ENCODE measurements at places on chromosomes 13 and 19.

DNA sequence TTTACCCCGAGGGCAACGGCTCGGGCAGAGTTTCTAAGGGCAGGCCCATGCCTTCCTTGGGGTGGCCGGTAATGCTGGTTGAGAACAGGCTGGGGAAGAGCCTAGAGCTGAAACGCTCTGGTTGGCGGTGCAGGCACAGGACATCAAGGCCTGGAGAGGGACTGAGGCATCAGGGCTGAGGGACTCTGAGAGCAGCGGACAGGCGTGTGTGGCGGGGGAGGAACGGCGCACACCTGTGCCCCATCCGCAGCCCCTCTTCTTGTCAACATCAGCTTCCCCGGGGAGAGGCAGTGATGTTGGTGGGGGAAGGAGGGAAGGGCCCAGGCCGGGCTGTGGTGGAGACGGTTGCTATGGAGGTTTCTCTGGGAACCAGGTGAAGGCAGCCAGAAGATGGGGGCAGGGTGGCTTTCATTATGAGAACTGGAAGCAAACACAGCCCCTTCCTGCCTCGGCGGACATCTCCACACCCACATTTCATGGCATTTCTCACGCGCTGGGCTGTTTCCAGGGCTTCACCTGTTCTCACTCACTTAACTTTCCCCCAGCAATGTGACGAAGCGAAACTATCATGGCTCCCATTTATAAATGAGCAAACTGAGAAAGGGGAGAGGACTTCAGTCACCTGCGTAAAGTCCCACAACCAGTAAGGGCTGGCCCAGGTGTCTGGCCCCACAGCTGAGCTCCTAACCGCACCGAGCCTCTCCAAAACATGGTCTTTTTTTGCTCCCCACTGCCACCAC lies 8.2 kb upstream of the ATF5 start:
- DNase-seq: no peak

- DNase-seq: peak; percentile 84
Observed at GRCh38 chr19:49506575-49507105, 5.8 kb upstream of the FCGRT start.

DNA sequence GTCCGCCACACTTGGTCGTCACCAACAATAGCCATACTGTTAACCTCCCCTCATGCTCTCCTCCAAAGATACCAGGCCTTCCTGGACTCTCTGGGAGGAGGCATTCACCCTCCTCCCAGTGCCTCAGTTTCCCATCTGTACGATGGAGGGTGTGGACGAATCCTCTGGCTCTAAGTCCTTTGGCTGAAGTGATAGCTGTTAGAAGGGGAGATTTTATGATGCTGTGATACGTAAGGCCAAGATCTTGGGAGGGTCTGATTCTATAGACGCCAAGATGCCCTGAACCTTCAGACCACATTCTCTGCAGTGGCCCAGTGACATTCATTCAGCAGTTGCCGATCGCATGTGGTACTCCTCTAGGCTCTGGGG lies 14.8 kb upstream of the NOP53 start:
- no peak for DNase-seq

DNA sequence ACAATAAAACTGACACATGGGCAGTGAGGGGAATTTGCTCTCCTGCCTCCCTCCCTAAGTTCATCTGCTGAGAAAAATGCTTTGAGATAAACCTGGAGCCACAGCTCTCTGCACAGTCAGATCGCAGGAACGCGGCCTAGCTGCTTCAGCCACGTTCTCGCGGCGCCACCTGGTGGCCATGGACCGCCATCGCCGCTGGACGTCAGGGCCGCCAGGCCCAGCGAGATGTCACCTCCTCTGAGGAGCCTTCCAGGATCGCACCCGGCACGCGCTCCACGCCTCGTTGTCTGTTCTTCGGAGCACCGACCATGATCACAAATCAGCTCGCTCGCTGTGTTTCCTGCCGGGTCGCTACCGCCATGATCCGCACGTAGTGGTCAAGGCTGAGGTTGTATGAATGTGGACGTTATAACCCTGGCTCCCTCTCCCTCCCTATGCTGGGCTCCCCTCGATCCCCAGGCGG lies 20.6 kb upstream of the USP29 start:
- DNase-seq: peak; percentile 47

DNA sequence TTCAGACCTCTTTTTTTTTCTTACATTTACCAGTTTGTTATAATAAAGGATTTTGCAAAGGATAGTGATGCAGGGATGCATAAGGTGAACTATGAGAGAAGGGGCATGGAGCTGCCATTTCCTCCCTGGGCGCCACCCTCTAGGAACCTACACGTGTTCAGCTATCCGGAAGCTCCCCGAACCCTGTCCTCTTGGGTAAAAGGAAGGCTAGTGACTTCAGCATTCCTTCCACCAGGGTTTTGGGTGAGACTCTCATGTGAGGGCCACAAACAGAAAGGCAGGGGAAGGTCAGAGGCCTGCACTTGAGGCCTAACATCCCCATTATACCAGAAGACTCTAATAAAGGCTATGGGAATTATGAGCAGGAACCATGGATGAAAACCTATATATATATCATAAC lies 57.3 kb downstream of the IFT88 start:
- no peak for DNase-seq

GRCh38 chr19:40768869-40769268 lies 6.5 kb upstream of the MIA start:
- no peak for DNase-seq

GRCh38 chr13:22210134-22210930 lies 539.5 kb downstream of the FGF9 start:
- no peak for DNase-seq

DNA sequence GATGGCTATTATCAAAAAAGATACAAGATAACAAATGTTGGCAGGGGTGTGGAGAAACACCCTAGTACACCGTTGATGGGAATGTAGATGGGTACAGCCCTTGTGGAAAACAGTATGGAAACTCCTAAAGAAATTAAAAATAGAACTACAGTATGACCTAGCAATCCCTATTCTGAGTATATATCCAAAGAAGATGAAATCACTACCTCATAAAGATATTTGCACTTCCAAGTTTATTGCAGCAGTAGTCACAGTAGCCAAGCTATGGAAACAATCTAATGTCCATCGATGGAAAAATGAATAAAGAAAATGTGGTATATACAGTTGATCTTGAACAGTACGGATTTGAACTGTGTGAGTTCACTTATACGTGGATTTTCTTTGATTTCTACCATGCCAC lies 28.3 kb downstream of the TDRD3 start:
- no peak for DNase-seq

DNA sequence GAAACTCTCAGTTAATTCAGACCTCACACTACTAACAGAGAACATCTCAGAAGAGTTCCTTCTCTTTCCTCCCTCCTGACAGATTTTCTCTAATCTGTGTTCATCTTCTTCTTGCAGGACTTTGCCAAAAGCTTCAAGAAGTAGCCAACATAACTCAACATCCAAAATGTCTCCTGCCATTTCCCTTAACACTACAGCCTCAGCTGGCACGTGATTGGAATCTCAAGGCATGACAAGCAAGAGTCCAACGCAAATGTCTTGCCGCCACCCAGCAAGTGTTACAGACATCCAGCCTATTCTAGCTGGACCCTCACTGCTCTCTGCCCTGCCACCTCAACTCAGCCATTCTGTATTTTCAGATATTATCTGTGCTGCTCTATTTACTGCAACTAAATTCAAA lies 135.1 kb downstream of the DNAJC15 start:
- DNase-seq: no peak

- no peak for DNase-seq
Observed at GRCh38 chr13:112931028-112931934, 37.7 kb upstream of the MCF2L start.

DNA sequence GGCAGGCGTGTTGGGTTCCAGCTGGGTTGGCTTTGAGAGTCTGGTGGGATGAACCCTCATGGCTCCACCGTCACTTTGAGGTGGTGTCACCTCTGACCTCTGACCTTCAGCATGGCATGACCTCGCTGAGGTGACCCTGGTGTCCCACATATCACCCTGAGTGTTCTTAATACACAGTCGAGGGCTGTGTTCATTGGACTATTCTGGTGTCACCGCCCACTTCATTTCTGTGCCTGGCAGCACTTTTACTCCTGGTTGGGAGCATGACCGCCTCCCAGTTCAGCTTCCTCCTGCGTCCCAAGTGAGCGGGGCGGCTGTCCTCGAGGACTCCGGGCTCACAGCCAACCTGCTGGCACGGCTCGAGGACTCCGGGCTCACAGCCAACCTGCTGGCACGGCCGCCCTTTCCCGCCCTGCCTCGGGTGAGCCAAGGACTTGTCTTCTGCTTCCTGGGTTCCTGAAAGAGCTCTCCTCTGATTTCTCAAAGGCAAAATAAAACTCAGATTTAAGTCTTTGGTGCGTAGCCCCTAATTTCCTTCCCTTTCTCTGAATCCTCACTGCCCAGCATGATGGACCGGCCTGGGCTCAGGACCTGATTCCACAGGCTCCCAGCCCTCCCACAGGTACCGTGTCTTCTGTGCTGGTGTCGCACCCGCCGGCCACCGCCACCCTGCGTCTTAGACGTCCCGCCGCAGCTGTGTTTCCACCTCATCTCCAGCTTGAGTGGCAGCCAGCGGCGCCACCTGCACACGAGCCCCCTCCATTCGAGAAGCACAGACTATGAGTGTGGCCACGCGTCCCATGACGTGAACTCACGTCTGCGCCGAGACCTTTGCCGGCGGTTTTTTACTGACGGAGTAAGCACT lies 10.4 kb downstream of the ATP4B start:
- DNase-seq: no peak

GRCh38 chr13:113399755-113400149 lies 35.8 kb upstream of the GRTP1 start:
- DNase-seq: no peak

GRCh38 chr19:2376784-2377519 lies 16.9 kb downstream of the TMPRSS9 start:
- DNase-seq: no peak

- no peak for DNase-seq
Observed at GRCh38 chr13:110850840-110851239, 64.0 kb downstream of the ANKRD10 start.

DNA sequence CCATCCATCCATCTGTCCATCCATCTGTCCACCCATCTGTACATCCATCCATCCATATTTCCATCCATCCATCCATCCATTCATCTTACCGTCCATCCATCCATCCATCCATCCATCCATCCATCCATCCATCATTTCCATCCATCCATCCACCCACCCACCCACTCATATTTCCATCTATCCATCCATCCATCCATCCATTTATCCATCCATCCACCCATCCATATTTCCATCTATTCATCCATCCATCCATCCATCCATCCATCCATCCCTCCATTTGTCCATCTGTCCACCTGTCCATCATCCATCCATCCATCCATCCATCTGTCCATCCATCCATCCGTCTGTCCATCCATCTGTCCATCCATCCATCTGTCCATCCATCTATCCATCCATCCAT lies 20.3 kb upstream of the EMC10 start:
- DNase-seq: no peak

GRCh38 chr13:40639221-40639681 lies 27.2 kb downstream of the FOXO1 start:
- DNase-seq: no peak

GRCh38 chr19:40163541-40164129 lies 27.6 kb upstream of the MAP3K10 start:
- peak; percentile 61 for DNase-seq

DNA sequence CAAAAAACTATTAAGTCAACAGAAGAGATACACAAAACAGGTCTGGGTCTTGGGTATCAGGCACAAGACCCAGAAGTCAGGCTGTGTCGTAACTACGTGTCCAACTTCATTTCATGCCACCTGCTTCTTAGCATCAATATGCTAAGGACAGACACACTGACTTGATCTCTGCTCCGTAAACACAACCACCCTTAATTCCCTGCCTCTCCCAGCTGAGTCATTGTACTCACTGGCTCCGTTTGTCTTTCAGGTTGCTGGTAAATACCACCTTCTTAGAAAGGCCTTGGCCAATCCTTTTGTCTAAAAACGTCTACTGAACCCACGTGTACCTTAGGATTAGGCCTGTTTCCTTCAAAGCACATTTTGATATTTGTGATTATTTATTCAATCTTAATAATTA lies 726.2 kb downstream of the PCDH9 start:
- no peak for DNase-seq

DNA sequence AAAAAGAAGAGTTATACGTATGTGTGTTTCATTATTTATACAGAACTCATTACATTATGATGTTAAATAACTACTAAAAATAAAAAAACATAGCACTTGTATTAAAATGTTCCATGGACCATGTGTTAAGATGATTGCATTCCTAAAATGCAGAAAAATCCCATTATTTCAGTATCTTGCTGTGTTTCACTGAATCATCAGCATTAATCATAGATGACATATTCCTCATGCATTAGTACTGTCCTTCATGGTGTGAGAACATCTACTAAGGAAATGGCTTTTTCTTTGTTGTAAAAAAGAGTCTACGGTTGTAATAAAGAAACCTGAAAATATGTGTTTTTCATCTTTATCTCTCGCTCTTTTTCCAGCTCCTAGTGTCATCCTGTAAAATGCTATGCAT lies 416.5 kb downstream of the FGF14 start:
- no peak for DNase-seq

DNA sequence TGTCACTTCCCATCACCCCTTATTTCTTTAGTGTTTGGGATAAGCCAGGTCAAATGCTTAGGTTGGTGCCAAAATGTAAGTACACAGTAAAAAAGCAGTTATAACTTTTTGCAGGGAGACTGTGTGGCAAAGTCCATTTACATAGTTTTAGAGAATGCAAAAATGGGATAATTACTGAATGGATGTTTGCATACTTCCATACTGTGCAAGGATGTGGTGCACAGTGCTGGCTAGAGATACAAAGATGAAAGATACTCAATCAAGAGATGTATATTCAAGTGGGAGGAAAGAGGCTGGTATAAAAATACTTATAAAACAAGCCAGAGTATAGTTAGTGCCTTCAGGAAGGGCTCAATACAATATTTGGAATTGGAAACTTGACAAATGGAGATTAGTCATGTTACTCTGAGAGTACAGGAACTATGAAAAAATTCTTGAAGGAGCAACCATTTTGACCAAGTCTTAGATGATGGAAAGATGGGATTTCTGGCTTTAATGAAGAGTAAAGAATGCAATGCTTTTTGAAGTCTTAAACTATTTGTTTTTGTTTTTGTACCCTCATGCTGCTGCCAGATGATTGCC lies 8.0 kb downstream of the PDS5B start:
- no peak for DNase-seq

- DNase-seq: no peak
Observed at GRCh38 chr13:106802917-106803316, 235.0 kb upstream of the ARGLU1 start.

All from B cell (primary cell).